Liver (tissue), 10 donors: ENCODE measurements at places on chromosomes 12 and 14. TPM values are rescaled to one million over a fixed set of nuclear protein-coding genes. Genes with fewer than 3 reads are reported as not detected.

GRCh38 chr12:79508622-79509021 is 182.1 kb downstream of the PAWR start:
- no peak for DNase-seq

DNA sequence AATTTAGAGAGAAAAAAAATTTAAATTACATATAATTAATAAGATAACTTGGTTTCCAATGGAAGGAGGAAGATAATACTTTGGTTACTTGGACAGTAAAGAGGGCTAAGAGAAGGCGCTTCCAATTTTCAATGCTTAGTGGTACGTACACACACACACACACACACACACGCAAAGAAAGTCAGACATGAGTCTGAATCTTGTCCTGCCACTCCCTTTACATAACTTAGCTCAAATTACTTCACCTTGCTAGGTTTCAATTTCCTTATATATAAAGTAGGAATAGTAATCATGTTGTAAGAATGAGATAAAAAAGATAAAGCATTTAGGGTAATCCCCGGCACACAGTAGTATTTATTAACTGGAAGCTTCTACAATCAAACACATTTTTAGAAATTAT is 39.7 kb upstream of the VCPKMT start:
- no peak for DNase-seq

- no peak for DNase-seq
Measured at GRCh38 chr12:90183201-90183600, 474.6 kb upstream of the ATP2B1 start.

- no peak for DNase-seq
Measured at GRCh38 chr12:2248901-2249381, 196.2 kb downstream of the CACNA1C start.

Gene BDKRB1
- not detected for total RNA-seq

Gene METTL25
- total RNA-seq: 13.4 TPM

Gene SLC38A4
- 389 TPM for total RNA-seq

Gene TMEM119
- 2.6 TPM for total RNA-seq

Gene CFAP54
- 0.19 TPM for total RNA-seq
